ENCODE measurements at places on chromosomes 2 and 18.

DNA sequence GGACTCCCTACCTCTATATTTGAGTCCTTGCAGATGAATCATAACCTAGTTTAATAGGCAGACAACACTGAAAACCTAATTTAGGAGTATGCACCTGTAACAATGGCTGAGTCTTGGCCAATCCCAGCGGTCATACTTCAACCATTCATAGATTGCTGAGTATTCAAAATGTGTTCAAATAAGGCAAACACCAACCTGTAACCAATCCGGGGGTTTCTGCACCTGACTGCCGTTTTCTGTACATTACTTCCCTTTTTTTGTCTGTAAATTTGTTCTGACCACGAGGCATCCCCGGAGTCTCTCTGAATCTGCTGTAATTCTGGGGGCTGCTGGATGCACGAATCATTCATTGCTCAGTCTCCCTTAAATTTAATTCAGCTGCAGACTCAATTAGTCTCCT lies 338.6 kb downstream of the STK39 start:
- no peak for DNase-seq

DNA sequence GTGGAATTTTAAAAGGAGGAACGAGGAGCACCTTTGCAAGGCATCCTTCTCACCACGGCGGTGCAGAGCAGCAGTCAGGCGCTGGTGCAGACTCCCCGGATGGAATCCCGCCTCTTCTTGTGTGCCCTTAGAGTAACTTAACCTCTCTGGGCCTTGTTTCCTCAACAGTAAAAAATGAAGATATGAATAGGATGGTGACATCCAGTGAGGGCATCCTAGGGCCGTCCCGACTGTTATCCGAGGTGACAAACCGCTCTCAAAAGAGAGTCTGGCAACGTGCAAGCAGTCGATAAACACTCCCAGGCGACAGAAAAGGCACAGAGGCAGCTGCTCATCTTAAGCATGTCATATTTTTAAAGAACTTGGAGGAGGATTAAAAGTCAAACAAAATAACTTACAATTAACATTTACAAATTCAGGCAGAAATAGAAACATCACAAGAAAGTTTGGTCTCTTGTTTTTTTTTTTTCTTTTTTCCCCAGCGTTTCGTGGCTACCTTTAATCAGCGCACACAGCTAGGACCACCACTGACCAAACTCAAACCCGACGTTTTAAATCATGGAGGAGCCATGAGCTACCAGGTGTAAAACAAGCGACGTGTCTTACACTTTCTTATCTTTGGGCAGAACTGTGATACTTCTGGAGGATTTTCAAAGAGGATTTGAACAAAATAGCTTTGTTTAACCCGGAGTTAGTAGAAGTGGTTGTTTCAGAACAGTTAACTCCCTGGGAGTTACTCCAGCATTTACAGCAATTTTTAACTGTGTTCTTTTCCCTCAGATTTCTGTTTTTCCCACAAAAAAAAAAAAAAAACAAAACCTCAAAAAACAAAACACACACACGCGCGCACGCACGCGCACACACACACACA lies 2.1 kb downstream of the MBP start:
- DNase-seq: no peak

- no peak for DNase-seq
Observed at GRCh38 chr2:208320686-208321085, 54.6 kb downstream of the PIKFYVE start.

GRCh38 chr2:208363485-208363884 lies 43.1 kb upstream of the PTH2R start:
- DNase-seq: no peak

DNA sequence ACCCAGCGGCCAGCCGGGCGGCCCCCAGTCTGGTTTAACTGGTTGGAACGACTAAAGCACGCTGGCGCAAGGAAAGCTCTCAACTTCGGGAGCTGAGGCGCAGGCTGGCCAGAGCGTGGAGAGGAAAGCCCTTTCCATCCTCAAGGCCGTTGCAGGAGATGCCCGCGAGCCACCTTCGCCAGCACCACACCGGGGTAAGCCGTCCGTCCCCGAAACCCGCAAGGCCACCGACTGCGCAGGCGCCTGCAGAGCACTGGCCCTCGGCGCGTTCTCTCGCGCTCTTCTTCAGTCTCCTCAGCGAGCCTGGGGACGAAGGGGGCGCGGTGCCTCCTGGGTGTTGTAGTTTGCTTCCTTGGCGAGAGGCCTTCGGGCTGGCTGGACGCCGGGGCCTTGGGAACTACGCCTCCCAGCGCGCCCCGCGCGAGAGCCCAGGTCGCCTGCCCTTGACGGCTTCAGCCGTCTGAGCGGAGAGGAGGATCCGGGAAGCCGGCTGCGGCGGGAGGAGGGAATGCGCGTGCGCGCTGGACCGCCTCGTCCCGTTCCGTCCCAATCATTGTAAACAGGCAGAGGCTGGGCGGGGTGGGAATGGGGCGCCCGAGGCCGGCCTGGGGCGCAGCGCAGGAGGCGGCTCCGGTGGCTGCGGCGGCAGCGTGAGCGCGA lies at the start of gene RALBP1:
Gene RALBP1, plus strand, starts transcription at position 531 of the 660 bp plus-strand sequence. CDS start 37,533 bp downstream, outside the sequence.
- peak; percentile 91 for DNase-seq
